ENCODE measurements at places on chromosomes 5 and 9.

DNA sequence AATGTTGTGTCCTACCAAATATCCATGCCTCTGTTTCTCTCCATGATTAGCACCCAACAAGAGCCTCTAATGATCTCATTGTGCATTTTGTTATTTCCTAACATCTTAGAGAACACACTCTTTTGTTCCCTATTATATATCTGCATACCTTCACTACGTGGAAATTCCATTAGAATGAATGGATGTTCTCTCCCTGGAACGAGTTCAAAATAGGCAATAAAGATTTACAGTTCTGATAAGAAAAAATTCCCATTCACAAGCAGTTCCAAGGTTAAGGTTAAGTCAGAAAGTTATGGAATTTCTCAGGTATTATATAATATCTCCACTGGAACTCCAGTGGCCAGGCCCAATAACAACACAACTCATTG is 83.7 kb downstream of the TRPM6 start:
- no peak for DNase-seq

DNA sequence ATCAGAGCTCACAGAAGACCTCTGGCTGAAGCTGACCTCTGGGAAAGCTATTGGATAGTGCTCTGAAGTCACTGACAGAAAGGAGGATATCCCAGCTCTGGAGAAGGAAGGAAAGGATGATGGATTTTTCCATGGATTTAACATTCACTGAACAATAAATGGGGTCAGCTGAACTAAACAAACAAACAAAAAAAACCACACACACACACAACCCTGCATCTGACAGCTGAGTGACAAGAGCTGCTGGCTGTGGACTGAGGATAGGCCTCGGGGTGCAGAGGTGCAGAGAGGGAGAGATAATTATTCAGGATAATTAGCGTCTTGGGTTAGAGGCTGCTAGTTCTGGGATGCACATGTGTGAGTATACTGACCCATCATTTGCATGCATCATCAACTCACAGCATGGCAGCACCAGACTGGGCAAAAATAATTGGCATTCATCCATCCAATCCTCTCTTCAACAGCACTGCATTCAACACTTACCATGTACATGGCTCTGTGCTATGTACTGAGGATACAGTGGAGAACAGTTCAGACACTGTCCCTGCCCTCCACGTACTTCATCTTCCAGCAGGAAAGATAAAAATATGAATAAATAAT is 131.4 kb upstream of the TRIM32 start:
- no peak for DNase-seq

DNA sequence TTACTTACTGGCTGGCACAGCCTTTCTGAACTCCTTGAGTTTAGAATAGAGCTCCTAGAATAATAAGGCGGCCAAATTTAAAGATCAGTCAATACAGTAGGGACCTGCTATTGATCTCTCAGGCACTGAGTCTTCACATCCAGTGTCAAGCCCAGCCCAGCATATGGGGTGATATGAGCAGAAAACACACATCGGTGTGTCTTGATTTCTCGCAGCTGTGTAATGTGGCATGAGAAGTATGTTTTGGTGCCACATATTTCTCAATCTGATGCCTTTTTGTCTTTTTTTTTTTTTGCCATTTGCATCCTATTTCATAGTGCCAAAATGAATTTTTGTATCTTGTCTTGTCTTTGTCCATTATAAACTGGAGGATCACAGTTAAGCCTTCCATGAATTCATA is 51.4 kb upstream of the FSD1L start:
- no peak for DNase-seq

- DNase-seq = no peak
Measured at GRCh38 chr9:89400403-89401116, 82.3 kb downstream of the SECISBP2 start.

GRCh38 chr5:81554647-81555046 is 160.7 kb upstream of the ACOT12 start:
- DNase-seq = no peak

DNA sequence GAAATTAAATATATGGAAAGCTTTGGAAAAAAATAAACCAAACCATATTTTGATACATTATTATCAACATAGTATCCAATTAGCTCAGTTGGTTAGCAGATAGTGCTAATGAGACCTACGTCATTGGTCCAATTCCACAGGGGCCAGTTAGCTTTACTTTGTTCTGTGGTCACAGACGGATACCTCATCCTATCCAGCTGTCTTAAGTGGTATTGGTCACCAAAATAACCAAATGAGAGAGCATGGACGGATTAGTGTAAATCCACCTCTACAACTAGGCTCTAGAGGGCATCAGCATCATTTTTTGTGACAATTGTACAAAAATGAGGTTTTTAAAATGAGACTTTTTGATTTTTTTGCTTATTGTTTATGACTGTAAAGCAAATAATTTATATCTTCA is 364.2 kb downstream of the KIAA0825 start:
- DNase-seq = no peak

DNA sequence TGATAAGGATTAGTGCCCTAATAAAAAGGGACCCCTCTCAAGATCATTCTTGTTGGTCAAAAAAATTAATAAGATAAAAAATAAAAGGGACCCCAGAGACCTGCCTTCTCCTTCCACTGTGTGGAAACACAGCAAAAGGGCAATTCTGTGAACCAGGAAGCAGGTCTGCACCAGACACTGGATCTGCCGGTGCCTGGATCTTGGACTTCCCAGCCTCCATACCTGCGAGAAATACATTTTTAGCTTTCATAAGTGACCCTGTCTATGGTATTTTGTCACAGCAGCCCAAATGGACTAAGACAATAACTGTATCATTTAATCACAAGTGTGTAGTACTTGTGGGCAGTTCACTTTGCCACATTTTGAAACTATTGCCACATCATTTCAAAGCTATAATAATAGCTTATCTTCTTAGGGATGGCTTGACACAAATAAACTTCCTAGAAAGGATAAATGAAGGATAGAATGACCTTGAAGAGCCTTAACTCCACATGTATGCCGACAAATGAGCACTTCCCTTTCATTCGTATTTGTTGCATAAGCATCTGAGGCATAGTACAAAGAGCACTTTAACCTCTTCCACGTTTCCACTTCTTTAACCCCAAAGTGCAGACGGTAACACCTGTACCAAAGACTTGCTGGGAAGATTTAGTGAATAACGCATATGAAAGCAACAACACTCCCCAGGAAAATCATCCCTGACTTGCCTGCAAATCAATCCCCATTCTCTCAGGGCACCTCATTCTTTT is 336.5 kb downstream of the RFX3 start:
- DNase-seq = no peak

GRCh38 chr9:109496841-109497225 is 1.3 kb downstream of the PTPN3 start:
- DNase-seq = no peak

- no peak for DNase-seq
Measured at GRCh38 chr5:143314659-143315058, 88.8 kb downstream of the NR3C1 start.

GRCh38 chr9:98801561-98801960 is 5.2 kb upstream of the ANKS6 start:
- no peak for DNase-seq

DNA sequence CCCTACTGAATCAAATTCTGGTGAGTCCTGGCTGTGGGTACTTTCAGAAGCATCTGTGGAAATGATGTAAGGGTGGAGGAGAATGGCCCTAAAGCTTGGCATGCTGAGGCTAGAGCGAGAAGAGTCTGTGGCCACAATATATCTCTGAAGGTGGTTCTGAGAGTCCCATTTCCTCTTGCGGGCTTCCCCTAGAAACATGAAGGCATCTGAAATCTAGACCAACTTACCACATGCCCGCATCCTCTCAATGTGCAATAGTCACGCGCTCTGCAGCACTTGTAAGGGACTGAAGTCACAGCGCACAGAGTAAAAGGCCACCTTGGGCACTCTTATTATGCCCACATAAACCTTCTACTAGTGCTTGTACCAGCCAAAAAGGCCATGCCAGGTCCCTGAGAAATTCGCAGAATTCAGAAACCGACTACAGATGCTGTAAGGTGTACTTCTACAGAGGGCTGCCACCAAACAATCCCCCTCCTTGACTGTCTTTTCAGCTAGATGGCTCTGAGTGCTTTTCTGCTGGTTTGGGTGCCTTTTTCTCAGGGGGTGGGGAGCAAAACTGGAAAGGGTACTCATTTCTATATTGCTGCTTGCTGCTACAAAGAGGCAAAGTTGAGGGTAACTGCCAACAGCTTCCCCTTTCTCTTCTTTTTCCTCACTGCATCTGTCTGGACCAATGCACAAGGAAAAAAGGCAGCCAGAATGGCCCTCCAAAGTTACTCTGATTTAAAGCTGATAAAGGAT is 107.3 kb downstream of the ZDHHC21 start:
- DNase-seq = no peak

DNA sequence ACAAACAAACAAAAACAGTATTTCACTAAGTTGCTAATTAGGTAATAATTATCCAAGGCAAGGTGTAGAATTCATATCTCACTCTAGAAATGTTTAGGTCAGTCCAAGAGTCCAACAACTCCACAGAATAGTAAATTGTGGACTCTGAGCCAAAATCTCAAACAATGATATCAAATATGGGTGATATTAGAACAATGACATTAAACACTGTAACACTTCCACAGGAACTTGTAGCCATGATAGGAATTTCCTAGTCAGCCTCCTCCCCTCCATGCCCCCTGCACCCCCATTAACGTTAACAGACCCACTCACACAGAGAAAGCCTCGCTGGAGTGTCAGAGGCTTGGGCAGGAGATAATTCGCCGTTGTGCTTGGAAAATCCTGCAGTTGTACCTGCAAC is 305.0 kb upstream of the PIK3R1 start:
- DNase-seq = no peak

- no peak for DNase-seq
Measured at GRCh38 chr9:6584881-6585597, 60.5 kb downstream of the GLDC start.

GRCh38 chr5:81265101-81265500 is 32.0 kb downstream of the CKMT2 start:
- no peak for DNase-seq

DNA sequence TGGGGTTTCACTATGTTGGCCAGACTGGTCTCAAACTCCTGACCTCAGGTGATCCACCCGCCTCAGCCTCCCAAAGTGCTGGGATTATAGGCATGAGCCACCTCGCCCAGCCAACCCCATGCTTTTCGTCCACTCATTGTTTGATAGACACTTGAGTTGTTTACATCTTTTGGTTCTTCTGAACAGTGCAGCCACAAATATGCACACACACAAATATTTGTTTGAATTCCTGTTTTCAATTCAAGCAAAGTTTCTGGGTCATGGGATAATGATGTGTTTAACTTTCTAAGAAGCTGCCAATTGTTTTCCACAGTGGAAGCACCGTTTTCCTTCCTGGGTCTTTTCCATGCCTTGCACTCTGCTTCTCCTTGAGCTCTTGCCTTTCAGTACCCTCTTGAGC is 6.8 kb upstream of the PAEP start:
- no peak for DNase-seq

- no peak for DNase-seq
Measured at GRCh38 chr9:134525841-134526583, 115.6 kb upstream of the COL5A1 start.

- DNase-seq = no peak
Measured at GRCh38 chr9:122141671-122142070, 17.9 kb downstream of the NDUFA8 start.

DNA sequence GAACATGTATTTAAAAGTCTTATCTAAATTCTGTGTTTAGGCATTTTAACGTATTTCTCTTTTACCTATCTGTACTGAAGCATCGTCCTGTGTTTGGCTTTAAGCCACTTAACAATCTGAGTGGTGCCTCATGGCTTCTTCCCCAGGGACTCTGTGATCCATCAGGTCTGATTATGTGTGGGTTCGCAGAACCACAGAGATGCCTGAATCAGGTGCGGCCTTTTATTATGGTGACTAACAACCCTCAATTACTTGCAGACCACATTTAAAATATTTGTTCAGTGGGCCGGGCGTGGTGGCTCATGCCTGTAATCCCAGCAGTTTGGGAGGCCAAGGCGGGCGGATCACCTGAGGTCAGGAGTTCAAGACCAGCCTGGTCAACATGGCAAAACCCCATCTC is 39.6 kb upstream of the SAP30L start:
- DNase-seq = no peak

GRCh38 chr9:15873573-15874177 is 320.8 kb downstream of the CCDC171 start:
- DNase-seq = no peak

DNA sequence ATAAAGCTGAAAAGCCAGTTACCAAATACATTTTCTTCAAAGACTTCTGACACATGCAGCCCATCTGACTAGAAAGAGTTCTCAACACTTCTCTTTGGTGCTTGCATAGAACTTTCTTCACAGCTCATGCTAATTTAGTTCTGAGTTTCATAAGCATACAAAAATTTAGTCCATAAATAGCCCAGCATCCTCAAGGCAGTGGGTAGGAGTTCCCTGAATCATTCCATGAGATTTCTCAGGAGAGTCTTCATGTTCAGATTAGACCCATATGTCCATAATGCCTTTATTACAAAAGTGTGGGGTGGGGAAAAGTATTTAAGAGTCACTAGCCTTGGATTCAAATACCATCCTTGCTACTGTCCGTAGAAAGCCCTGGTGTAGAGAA is 290.2 kb upstream of the RGMB start:
- no peak for DNase-seq

DNA sequence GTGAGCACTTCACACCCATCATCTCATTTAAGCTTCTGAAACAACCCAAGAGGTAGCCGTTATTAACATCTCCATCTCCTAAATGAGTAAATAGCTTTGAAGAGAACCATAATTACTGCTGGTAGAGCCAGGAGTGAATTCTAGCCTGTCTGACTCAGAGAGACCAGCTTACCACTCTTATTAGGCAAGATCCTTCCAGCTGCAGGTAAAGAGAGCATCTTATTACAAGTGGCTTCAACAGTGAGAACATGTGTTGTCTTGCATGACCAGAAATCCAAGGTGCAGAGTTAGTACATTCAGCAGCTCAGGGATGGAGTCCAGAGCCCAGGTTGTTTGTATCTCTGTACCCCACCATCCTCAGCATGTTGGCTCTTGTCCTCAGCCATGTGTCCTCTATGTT is 10.9 kb upstream of the AFAP1L1 start:
- no peak for DNase-seq

- no peak for DNase-seq
Measured at GRCh38 chr9:33458444-33458843, 11.1 kb upstream of the AQP3 start.

DNA sequence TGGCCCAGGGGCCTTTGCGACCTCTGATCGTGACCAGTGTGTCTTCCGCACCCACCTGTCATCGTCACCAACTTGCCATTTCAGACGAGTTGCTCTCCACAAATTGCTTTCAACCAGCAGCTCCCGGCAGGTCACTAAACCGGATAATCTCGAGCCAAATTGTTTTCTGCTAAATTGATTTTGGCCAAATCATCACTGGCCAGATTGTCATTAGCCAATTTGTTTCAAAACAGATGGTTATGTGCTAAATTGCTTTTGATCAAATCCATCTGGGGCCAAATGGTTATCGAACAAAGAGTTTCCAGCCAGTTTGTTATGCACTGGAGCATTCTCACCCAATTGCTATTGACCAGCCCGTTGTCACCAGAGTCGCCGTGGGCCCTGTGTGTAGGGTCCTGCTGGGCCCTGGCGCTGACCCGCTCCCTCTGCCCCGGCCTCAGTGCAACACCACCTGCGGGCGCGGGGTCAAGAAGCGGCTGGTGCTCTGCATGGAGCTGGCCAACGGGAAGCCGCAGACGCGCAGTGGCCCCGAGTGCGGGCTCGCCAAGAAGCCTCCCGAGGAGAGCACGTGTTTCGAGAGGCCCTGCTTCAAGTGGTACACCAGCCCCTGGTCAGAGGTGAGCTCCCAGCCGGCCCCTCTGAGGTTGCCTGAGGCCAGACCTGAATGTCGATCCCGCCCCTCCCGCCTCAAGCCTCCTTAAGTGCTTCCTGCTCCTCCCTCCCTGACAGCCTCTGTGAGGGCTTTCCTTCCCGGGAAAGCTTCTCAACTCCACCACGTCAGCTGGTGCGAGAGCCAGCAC is 35.6 kb downstream of the ADAMTSL2 start:
- DNase-seq = no peak

Measured in stimulated activated effector memory CD8-positive, alpha-beta T cell treated with anti-CD3 and anti-CD28 coated beads, Interleukin-12 subunit alpha, Interleukin-12 subunit beta, amount 100 ng/mL, for 72 hours (primary cell).